ENCODE measurements at places on chromosomes 4 and X.

GRCh38 chr4:152937336-152938236 lies 1.5 kb downstream of the FHDC1 start:
- no peak for DNase-seq

DNA sequence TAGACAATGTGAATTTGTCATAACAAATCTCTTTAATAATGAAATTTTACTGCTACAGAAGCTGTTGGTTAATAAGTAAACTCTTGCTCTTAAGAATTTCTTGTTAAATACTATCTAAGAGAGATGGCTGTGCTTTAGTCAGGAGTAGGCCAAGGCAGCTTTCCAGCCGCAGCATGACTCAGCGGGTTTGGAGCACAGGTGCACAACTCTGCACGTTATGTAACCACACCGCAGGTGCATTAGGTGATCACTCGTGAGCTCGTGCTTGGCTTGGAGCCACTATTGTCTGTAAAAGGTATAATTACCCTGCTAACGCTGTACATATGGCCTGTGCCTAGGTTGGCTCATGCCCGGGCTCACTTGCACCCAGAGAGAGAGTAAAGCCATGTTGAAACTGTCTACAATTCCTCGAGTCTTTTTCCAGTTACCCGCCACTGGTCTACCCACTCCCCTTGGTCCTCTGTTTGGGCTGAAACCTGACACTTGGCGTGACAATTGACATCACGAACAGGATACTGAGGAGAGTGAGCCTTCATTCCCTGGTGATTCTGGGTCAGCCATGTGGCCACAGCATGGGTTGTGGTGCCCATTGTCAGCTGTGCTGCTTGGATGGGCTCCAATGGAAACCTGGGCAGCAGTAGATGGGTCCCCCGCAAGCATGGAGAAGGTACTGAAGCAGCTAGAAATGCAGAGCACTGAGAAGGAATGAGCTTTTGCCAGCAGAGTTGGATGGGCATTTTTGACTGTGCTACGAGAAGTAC lies 18.4 kb upstream of the ANAPC4 start:
- DNase-seq, result no peak

GRCh38 chrX:149563359-149563758 lies 13.6 kb upstream of the HSFX3 start:
- DNase-seq, result no peak

DNA sequence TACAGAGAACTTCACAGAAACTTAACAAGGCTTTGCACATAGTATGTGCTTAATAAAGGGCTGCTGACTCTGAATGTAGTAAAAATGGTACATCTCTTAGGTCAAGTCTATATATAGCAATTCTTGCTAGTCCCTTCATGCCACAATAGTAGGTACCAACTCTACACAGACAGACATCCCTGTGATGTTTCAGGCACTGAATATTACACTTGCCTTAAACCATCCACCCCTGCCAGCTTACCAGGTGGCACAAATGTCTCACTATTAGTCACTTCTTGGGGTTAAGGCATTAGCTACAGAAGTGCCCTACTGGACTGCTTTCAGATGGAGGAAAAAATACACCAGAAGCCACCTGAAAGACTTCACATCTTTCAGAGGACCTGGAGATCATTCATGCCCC lies 86.3 kb upstream of the CITED1 start:
- DNase-seq, result no peak

DNA sequence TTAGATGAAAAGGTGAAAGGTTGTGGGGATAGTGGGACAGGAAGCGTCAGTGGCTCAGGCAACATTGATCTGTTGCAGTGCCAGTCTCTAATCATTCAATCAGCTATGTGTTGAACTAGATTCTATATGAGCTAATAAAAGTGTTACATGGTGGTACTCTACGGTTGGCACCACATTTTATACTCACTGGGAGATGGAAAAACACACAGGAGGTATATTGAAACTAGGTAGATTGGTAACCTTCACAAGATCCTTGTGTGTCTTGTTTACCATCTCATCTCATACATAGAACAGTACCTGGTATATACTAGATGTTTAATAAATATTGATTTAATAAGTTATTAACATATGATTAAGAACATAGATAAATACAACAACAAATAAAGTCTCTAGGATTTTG lies 152.7 kb downstream of the NAA11 start:
- no peak for DNase-seq

DNA sequence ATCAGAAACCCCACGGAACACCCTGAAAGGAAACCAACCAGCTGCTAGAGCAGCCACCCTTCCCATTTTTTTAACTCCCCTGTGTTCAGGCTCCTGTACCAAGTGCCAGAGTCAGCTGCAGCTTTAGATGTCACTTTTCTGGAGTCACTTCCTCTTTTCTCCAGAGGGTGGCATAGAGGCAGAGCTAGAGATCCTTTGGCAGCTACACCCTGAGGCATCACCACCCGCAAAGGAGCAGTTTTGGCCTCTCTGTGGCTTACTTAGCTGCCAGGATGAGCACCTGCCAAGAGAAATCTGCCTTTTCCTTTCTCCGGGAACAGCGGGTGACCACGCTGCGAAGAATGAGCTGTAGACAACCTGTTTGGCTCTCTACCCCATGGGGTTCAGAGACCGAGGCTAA lies 58.0 kb upstream of the CHRDL1 start:
- DNase-seq, result no peak

DNA sequence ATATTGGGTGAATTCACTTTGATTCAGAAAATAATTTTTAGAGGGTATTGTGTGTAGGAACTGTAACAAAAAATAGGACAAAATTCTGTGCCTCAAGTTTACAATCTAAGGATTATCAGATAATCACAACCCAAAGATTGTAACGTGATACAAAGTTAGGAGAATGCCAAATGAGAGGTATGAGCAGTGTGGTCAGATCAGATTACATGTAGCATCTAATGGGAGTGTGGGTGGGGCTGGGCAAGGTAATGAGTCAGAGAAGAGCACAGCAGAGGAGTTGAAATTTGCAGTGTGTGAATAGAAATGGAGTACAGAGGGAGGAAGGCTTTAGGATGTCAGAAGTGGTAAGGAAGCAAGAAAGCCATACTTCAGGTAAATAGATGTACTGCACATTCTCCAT lies 103.4 kb upstream of the TEX13A start:
- DNase-seq, result no peak

GRCh38 chr4:173332021-173332487 lies 2.1 kb downstream of the HMGB2 start:
- no peak for DNase-seq

- no peak for DNase-seq
These were observed 23.9 kb downstream of the SORBS2 start for GRCh38 chr4:185787926-185788679.

DNA sequence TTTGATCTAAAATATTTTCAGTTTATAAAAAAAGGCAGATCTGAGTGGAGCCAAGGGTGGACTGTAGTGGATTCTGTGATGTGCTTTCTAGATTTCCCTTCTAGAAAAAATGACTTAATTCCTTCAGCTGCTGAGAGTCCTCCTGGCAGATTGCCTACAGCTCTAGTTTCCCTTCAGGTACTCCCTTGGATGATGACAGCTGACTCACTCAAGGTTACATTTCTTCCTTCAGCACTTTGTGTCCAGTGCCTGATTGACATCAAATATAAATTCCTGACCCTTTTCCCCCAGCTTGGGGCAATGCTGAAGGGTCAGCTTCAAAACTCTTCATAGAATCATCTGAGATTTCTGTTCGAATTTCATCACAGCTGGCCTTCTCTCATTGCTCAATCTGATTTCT lies 161.7 kb downstream of the EMCN start:
- DNase-seq, result no peak

DNA sequence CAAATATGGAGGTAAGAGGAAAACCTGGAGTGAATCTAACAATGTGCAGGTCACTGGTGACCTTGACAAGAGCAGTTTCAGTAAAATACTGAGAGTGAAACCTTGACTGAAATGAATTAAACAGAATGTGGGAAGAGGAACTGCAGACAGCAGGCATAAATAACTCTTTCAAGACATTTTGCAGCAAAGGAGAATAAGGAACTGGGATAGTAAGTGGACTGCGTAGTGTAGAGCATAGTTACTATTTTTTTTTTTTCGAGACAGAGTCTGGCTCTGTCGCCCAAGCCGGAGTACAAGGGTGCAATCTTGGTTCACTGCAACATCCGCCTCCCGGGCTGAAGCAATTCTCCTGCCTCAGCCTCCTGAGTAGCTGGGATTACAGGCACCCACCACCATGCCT lies 24.0 kb downstream of the RBMX start:
- no peak for DNase-seq

GRCh38 chr4:118739022-118739713 lies 54.0 kb downstream of the METTL14 start:
- no peak for DNase-seq

- no peak for DNase-seq
These were observed 247.9 kb upstream of the POF1B start for GRCh38 chrX:85627363-85627762.

DNA sequence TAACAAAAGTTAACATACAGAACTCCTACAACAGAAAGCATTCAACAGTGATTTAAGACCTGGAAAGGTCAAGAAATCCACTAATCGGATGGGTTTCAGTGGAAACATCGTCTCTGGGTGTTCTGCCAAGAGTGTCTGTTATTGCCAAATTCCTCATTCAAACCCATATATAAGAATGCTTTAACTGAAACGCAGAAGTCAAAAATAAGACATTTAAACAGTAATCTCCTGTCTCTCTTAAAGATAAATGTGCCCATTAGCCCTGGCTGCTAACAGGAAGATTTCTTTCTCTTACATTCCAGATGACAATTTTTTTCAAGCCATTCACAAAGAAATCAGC lies 31.5 kb downstream of the DCTD start:
- no peak for DNase-seq

- DNase-seq, result no peak
These were observed 264.6 kb upstream of the FMR1 start for GRCh38 chrX:147646949-147647723.

DNA sequence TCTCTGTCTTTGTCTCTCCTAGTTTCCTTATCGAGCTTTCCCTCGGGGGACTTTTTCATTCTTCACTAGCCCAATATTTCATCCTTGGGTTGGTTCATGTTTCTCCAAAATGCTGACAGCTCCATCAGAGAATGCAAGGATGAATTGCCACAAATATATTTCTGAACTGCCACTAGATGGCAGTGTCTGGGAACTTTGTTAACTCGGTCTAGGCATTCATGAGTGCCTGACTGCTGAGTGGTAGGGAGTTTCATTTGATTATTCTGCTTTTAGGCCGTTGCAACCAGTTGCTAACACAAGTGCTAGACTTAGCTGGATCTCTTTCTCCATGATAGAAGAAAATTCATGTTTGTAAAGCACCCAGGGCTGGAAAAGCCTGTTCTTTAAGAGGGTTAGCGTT lies 73.5 kb upstream of the RAP2C start:
- no peak for DNase-seq

DNA sequence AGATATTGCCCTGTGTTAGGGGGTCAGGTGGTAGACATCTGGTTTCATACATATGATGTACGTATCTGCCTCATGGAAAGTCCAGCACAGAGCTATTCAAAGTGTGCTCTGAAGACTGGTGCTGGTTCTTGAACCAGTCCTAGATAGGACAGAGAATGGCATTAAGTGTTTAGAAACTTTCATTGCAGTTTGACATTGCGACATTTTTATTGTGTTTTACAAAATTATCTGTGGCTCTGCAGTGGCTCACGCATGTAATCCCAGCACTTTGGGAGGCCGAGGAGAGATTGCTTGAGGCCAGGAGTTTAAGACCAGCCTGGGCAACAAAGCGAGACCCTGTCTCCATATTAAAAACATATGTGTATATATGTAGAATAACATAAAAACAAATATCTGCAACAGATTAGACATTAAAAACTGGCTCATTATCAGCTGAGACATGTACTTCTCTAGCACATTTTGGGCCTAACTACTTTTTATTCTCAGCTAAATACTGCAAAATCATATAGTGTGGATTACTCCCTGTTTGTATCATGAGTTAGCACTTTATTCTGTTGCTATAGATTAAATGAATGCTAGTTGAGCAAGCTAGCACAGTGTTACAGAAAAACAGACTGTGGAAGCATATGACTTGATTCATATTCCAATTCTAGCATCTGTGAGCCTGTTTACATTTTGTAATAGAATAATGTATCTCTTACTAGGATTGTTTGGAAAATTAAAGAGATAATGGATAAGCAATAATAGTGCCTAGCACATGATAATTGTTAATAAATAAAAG lies 57.1 kb downstream of the USP9X start:
- no peak for DNase-seq

DNA sequence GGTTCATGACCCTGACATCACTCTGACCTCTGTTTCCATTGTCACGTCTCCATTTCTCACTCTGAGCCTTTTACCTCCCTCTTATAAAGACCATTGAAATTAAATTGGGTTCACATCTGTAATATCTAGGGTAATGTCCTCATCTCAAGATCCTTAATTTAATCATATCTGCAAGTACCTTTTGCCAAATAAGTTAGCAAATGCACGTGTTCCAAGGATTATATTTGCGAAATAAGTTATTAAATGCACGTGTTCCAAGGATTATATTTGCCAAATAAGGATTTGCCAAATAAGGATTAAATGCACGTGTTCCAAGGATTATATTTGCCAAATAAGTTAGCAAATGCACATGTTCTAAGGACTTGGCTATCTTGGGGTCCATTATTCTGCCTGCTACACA lies 938.0 kb downstream of the NLGN4X start:
- DNase-seq, result no peak

GRCh38 chr4:125770814-125771398 lies 456.2 kb downstream of the FAT4 start:
- no peak for DNase-seq

DNA sequence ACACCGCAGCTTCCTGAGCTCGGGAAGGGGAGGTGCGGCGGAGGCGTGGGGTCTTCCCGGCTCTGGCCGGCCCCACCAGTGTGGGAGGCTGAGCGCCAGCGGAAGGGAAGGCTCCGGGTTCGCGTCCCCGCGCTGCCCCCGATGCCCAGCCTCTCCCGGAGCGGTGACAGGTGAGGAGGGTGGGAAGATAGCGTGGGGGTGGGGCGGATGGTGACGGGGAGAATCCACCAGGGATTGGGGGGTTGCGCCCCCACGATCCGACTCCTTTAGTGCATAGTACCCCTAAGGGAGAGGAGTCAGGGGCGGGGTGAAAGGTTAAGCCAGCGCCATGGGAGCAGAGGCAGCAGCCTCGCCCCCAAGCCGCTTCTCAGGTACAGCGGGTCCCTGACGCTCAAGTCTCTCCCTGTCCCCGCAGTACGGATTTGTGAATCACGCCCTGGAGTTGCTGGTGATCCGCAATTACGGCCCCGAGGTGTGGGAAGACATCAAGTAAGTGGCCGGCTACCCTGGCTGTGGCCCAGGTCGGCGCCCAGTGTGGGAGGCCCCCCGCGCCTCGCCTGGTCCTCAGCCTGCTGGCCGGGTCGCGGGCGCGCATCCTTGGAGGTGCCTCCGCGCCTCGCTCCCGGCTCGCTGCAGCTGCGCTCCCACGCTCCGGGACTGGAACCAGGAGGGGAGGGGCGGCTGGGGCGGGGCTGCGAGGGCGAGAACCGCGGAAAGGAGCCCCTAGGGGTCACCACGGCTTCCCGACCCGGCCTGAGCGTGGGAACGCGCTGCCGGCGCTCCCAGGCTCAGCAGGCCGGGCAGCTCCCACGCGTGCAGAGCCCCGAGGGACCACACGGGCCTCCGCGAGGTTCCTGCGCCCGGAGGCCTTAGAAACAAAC lies 791 bp downstream of the GUCY1B1 start:
- no peak for DNase-seq
